Activated CD8-positive, alpha-beta memory T cell treated with anti-CD3 and anti-CD28 coated beads for 4 hours (primary cell): ENCODE measurements at places on chromosomes 5 and 9.

GRCh38 chr9:123453831-123454321, 97.9 kb downstream of the CRB2 start:
- no peak for DNase-seq

- no peak for DNase-seq
Observed at GRCh38 chr5:35405938-35406337, 175.7 kb upstream of the PRLR start.

DNA sequence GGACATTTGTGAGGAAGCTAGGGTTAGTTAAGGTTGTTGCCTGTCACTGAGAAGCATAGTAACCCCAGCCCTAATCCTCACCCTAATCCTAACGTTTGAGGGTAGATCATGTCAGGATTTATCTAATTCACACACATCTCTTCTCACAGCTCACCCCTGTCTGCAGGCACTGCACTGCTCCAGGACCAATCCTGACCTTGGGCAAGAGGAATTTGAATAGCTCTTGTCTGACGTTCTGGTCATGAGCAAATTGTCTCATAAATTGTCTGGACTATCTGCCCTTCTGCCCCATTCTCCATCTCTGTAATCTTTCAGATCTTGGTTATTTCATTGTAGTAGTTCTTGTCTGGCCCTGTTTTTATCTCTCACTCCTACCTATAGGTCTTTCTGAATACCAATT, 18.7 kb downstream of the CRHBP start:
- DNase-seq: no peak

DNA sequence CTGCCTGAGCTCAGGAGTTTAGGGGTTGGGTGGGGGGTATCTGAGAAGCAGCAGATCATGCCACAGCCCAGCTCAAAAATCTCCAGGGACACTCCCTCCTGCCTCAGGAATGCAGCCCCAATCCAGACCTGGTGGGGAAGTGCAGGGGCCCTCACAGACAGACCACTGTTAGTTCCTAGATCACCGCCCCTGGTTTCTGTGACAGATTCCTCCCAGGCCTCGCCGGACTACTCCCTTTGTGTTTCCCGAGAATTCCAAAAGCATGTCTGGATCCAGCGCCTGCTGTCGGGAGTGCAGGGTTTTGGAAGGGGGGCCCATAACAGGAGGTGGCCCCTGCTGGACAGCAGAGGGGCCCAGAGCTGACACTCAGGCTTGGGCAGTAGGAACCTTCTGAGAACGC, 74.5 kb downstream of the CTSL start:
- DNase-seq: no peak
